ENCODE measurements at places on chromosomes 1 and 21. TPM values are rescaled to one million over a fixed set of nuclear protein-coding genes. Genes with fewer than 3 reads are reported as not detected.

DNA sequence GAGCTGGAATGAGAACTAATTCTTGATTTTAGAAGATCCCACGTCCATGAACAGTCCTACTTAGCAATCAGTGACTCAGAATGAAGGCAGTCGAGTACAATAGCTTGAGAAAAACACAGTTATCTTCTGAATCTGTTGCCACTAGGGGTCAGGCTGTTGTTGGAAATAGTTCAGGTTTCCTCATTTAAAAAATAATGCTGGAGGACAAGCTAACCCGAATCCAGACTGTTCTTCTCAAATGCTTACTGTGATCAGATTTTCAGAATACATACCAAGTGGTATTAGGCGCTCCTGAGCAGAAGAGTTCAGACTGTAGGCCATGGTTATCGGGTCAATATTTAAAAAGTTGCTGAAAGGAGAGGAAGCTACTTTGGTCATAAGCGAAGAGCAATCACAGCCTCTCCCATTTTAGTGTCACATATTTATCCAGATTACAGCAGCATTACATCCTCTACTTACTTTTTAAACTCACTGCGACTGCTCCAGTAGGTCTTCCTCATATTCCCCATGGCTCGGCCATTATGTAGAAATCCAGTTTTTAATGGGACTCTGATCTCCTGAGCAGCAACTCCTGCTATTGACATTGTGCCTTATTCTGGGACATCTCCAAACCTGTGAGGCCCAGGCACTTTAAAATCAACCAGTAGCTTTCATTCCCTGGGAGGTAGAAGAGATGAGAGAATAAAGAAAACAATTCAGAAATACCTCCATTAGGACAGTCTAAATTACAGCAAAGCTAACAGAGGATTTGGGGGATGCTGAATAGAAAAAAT lies 10.9 kb downstream of the ERRFI1 start:
- DNase-seq = no peak

- DNase-seq = no peak
These were observed 1.2 kb upstream of the DHRS3 start for GRCh38 chr1:12618965-12619791.

GRCh38 chr1:68028566-68028965 lies 21.9 kb downstream of the DIRAS3 start:
- no peak for DNase-seq

GRCh38 chr1:87338566-87338965 lies 9.9 kb downstream of the LMO4 start:
- no peak for DNase-seq

GRCh38 chr1:162734047-162734446 lies 56.5 kb upstream of the HSD17B7 start:
- no peak for DNase-seq

The PTPN22 gene
- polyA plus RNA-seq = 0.46 TPM

The GCSAML gene
- polyA plus RNA-seq = 0.11 TPM

The F11R gene
- polyA plus RNA-seq = 11.4 TPM

The S100A14 gene
- polyA plus RNA-seq = 0.18 TPM

The NES gene
- 945 TPM for polyA plus RNA-seq
